ENCODE measurements at places on chromosomes 2 and 18.

DNA sequence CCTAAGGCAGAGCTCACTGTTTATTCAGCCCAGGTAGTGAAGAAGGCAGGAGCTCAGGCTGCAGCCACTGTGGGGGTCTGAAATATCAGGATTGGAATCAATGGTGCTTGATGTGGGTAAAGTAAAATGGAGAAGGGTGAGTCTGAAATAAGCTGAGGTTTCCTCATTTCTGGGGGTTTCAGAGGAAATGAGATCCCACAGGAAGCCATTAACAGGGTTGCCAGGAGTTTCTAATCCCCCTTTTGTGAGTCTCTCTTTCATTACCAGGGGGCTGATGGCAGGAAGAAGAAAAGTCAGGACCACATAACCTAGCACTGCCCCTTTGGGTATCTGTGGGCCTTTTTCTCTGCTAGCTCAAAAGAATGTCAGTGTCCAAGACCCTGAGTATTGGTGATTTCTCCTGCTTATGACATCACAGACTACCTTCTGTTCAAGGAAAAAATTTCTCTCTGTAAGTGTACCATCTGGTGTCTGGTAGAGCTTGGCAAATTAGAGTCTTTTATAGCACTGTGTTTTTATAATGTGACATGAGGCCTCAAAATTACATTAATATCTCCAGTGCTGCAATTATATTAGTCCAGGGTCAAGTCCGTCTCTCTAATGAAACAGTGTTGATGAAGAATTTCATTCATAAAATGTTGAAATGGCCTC, 56.0 kb downstream of the LBH start:
- DNase-seq: no peak

DNA sequence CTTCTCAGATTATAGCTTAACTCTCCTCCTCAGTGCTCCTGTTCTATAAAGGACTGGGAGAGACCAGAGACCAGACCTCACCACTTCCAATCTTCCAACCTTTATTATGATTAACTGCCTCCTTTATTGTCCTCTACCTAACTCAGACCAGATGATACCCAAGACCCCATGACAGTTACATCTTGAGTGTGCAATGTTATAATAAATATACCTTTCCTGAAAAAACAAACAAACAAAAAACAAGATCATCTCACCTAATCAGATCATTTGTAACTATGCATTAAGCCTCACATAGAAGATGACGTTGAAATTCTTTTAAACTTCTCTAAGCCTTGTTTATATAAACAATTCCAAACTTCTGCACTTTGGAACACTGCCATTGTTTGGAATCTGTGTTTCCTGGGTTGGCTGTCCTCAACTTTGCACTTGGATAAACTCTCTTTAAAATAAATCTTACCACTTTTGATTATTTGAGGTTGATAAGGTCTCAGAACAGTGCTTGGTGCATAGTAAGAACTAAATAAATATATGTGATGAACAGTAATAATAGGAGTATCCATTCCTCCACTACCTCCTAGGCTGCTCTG, 342.7 kb downstream of the TDRD15 start:
- DNase-seq: no peak

DNA sequence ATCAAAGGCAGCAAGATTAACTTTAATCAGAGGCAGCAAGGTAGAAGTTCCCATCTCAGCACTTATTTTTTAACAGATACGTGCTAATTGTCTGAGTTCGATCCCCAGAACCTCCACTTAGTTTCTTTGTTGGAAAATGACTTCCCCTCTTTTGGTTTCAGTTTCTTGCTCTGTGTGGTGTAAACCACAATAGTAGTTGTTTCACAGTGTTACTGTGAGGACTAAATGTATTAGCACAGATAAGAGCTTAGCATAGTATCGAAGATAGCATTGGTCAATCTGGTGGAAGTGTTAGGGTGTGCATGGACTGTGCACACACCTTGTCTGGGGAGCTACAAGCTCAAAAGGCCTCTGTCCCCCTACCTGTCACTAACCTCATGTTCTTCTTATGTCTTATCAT, 988.3 kb upstream of the GYPC start:
- no peak for DNase-seq

GRCh38 chr2:160570376-160570775, 76.8 kb upstream of the RBMS1 start:
- no peak for DNase-seq

DNA sequence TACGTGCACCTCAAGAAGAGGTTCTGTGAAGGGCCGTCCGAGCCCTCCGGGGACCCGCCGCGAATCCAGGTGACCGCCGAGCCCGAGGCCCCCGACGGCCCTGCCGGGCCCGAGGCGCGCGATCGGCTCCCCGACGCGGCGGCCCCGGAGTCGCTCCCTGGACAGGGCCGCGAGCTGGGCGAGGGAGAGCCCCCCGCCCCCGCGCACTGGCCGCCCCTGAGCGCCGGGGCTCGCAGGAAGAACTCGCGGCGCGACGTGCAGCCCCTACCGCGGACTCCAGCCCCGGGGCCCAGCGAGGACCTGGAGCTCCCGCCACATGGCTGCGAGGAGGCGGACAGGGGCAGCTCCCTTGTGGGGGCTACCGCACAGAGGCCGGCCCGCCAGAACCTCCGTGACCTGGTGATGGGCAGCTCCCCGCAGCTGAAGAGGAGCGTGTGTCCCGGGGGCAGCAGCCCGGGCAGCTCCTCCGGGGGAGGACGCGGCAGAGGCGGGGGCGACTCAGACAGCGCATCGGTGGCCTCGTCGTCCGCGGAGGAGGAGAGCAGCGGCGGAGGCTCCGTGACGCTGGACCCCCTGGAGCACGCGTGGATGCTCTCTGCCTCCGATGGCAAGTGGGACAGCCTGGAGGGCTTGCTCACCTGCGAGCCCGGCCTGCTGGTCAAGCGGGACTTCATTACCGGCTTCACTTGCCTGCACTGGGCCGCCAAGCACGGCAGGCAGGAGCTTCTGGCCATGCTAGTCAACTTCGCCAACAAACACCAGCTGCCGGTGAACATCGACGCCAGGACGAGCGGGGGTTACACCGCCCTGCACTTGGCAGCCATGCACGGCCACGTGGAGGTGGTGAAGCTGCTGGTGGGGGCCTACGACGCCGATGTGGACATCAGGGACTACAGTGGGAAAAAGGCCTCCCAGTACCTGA, 812 bp downstream of the SOWAHC start:
- no peak for DNase-seq

DNA sequence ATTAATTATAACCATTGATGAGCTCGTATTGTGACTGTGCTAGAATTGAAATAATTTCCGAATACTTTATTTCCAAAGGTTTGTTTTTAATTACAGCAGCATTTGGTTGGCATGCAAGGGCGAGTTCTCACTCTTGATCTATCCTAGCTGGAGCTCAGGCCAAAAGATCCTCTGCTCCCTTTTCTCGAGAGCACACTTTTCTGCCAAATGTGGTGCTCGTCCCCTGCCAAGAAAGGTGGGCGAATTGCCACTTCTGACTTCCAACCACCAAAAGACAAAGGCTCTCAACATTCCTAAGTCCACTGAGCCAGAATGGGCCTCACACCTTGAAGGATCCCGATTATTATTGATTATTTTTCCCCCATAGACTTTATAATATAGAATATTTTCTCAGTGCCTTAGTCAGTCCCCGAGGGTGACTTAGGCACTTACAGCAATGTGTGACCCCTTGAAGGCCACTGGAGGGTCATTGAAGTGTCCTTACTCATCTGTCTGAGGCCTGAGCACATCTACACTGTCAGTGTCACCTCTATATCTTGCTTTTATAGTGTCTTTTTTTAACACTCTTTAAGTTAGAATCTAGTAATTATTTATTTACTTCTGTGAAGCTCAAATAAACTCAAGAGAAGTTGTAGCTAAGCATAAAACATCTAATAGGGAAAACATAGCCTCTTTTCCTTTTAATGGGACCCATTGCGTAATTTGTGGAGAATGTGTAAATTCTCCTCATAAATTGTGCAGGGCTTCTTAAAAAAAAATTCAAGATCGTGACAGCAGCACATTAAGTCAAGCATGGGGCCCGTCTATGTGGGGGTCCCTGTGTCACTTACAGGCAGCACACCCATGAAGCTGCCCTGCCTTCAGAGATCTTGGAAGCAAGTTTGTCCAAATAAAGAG, 98.3 kb downstream of the MEIS1 start:
- no peak for DNase-seq
